Activated naive CD4-positive, alpha-beta T cell treated with anti-CD3 and anti-CD28 coated beads for 36 hours (primary cell): ENCODE measurements at places on chromosomes 2 and 18. TPM values are rescaled to one million over a fixed set of nuclear protein-coding genes. Genes with fewer than 3 reads are reported as not detected.

DNA sequence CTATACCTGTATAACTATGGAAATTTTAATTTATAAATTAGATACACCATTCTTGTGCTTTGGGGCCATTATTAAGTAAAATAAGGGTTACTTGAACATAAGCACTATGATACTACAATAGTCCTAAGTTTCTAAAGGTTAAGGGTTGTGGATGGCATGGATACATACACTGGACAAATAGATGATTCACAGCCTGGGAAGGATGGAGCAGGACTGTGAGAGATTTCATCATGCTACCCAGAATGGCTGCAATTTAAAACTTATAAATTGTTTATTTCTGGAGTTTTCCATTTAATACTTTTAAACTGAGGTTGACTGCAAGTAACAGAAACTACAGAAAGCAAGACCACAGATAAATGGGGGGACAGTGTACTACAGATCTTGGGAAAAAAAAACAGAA lies 295.8 kb upstream of the ZNF804A start:
- no peak for DNase-seq
- no peaks in the 10 kb centered on the region for H3K4me1 ChIP-seq
- H3K4me3 ChIP-seq = no peak overlapping the region
- H3K27me3 ChIP-seq = no peaks in the 10 kb centered on the region

DNA sequence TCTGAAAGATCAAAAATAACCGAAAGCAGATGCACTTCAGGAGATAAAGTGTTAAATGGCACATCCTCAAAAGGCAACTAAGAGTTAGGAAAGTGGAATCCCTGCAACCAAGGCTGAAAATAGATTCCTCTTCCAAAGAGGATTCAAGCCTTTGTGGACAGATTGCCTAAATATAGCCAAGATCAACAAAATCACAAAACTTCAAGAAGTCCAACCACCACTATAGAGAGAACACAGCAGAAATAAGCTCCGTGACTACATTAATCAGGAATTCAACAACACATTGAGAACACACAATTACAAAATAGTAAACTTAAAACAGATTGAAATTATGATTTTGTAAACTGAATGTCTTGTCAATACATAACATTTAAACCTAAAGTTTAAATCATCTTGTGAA lies 165.7 kb downstream of the LNPK start:
- no peaks in the 10 kb centered on the region for H3K36me3 ChIP-seq
- H3K27ac ChIP-seq = no peak overlapping the region
- peaks cover 27% of the 10 kb centered on the region for H3K27me3 ChIP-seq
- no peak overlapping the region for H3K4me3 ChIP-seq
- DNase-seq = no peak
- no peaks in the 10 kb centered on the region for H3K4me1 ChIP-seq

DNA sequence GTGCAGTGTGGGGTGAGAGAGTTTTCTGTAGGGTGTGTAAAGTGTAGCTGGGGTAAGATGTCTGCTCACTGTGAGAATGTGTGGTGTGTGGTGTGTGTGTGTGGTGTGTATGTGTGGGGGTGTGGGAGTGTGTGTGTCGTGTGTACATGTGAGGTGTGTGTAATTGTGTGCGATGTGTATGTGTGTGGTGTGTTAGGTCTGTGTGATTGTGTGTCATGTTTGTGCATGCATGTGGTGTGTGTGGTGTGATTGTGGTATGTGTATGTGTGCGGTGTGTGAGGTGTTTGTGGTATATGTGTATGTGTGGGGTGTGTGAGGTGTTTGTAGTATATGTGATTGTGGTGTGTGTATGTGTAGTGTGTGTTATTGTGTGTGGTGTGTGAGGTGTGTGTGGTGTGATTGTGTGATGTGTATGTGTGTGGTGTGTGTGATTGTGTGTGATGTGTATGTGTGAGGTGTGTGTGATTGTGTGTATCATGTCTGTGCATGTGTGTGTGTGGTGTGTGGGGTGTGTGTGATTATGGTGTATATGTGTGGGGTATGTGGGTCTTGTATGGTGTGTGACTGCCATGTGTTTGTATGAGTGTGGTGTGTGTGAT lies 241.7 kb upstream of the HDAC4 start:
- no peaks in the 10 kb centered on the region for H3K27me3 ChIP-seq
- no peak for DNase-seq
- H3K36me3 ChIP-seq = no peaks in the 10 kb centered on the region
- H3K4me1 ChIP-seq = no peaks in the 10 kb centered on the region
- H3K27ac ChIP-seq = no peak overlapping the region
- H3K4me3 ChIP-seq = no peak overlapping the region

DNA sequence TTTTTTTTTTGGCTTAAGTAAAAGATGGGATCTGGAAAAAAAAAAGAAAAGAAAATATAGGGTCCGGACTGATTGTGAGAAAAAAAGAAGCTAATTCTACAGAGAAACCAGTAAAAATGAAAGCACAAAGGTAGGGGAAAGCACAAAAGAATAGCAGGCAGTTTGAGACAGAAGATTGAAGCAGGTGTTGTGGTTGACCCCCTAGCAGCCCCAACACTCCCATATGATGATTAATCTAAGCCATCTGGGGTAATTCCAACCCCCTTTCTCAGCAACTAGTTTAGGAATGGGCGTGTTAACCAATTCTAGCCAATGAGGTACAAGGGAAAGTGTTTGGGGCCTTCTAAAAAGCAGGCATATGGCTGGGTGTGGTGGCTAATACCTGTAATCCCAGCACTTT lies 77.0 kb downstream of the MBD2 start:
- peaks cover 49% of the 10 kb centered on the region for H3K4me1 ChIP-seq
- peak overlapping the region; percentile 97 for H3K27ac ChIP-seq

DNA sequence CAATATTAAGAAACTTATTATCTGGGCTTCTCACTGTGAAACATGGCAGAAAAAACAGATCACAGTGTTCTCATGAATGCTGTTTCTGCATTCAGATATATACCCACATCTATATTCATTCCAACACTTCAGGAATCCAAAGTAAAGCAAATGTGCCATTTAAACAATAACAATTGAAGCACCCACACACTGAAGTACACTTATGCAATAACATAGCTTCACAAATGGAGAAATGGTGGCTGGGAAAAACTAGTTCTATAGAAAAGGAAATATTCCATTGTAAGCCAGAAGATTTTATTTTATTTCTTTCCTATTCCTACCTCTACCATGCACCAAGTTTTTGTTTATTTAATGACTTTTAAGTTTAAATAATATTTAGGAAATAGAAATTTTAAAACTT lies 111.9 kb downstream of the DPP4 start:
- no peak for DNase-seq
- H3K27ac ChIP-seq = no peak overlapping the region
- H3K4me3 ChIP-seq = no peak overlapping the region
- peaks cover 30% of the 10 kb centered on the region for H3K4me1 ChIP-seq
- no peaks in the 10 kb centered on the region for H3K27me3 ChIP-seq
- no peaks in the 10 kb centered on the region for H3K36me3 ChIP-seq

OTOF gene
- 0.52 TPM for total RNA-seq

DNA sequence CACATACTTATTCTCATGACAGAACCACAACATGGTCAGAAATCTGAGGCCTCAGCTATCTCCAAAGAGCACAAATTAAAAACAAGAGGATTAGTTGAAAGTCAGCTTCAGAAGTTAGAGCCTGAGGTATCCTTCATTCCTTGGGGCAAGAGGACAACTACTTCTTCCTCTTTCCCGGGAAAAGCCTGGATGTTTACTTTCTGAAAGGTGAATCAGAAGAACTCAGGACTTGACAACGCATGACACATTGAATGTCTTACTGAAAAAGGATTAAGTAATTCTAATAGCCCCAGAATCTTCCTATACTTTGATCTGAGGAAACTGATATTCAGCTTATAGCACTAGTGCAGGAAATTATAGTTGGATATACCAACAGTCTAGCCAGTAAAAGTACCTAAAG lies 573.2 kb downstream of the METTL4 start:
- H3K4me1 ChIP-seq = no peaks in the 10 kb centered on the region
- H3K27me3 ChIP-seq = peaks cover 2% of the 10 kb centered on the region
- DNase-seq = no peak

GRCh38 chr18:12904012-12904516 lies 20.0 kb upstream of the PTPN2 start:
- peak; percentile 68 for DNase-seq
- peak overlapping the region; percentile 26 for H3K27ac ChIP-seq
- H3K4me1 ChIP-seq = peaks cover 4% of the 10 kb centered on the region
- no peaks in the 10 kb centered on the region for H3K36me3 ChIP-seq
- no peak overlapping the region for H3K4me3 ChIP-seq
- H3K27me3 ChIP-seq = no peaks in the 10 kb centered on the region

DNA sequence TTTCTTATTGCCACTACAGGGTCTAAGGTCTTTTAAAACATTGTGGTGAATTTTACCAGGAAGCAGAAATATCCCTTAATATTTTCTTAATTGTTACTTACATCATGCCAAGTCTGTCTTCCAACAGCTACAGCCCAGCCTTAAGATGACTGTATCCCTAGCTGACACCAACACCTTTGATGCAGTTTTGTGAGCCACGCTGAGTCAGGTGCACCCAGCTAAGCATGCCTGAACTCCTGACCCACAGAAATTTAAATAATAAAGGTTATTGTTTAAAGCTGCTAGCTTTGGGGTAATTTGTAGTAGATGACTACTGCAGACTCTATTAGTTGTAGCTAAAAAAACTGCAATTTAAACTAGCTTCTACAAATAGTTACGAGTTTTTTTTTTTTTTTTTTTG lies 1757.9 kb upstream of the LRRTM1 start:
- H3K36me3 ChIP-seq = no peaks in the 10 kb centered on the region
- H3K27ac ChIP-seq = no peak overlapping the region
- DNase-seq = no peak
- H3K4me3 ChIP-seq = no peak overlapping the region

NEU2 gene
- total RNA-seq = not detected

DNA sequence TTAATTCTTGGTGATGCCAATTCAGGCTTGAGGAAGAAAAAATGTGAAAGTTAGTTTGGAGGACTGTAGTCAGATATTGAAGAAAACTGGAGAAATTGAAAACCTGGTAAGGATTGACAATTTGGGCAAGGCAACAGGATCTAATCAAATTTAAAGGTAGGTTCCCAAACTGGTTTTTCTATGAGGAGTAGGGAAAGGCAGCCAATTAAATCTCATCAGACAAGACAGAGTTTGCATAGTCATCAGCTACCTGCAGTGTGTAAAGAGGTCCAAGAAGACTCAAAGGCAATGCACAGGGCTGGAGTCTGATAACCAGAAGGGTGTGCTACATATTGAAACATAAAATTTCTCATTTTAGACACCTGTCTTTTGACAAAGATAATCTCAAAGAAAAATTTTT lies 16.0 kb upstream of the CAB39 start:
- no peaks in the 10 kb centered on the region for H3K27me3 ChIP-seq
- H3K36me3 ChIP-seq = no peaks in the 10 kb centered on the region
- no peak overlapping the region for H3K4me3 ChIP-seq
- no peak overlapping the region for H3K27ac ChIP-seq
- H3K4me1 ChIP-seq = peaks cover 27% of the 10 kb centered on the region
- no peak for DNase-seq

GRCh38 chr2:193442293-193442692 lies 1247.6 kb upstream of the TMEFF2 start:
- no peak for DNase-seq
- no peaks in the 10 kb centered on the region for H3K4me1 ChIP-seq
- H3K4me3 ChIP-seq = no peak overlapping the region
- no peaks in the 10 kb centered on the region for H3K36me3 ChIP-seq

SLC11A1 gene
- total RNA-seq = not detected

SNRNP200 gene
- 179 TPM for total RNA-seq

SCN1A gene
- not detected for total RNA-seq

GRCh38 chr18:6405237-6406074 lies 9.3 kb downstream of the L3MBTL4 start:
- no peak overlapping the region for H3K27ac ChIP-seq
- no peaks in the 10 kb centered on the region for H3K4me1 ChIP-seq
- no peaks in the 10 kb centered on the region for H3K36me3 ChIP-seq
- DNase-seq = no peak
- H3K4me3 ChIP-seq = no peak overlapping the region
- no peaks in the 10 kb centered on the region for H3K27me3 ChIP-seq
